ENCODE measurements at places on chromosomes 2 and 18.

- DNase-seq = no peak
Measured at GRCh38 chr18:12924616-12925015, 23.2 kb upstream of the SEH1L start.

DNA sequence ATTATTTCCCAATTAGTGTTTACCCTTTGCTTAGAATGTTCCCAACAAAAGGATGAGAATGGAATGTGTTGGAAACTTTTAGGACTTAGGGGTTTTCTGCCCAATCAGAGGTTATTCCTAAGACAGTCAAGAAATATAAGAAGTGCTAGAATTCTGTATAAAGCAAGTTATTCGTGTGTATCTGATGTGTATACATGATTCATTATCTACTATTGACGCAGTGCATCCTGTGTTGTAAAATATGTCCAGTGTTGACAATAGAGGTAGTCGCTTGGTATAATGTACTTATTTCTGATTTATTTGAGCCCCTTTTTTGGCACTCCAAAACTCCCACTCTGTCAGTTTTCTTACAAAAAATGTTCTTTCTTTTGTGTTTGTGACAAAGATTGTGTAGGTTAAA is 881 bp downstream of the PIKFYVE start:
- no peak for DNase-seq

DNA sequence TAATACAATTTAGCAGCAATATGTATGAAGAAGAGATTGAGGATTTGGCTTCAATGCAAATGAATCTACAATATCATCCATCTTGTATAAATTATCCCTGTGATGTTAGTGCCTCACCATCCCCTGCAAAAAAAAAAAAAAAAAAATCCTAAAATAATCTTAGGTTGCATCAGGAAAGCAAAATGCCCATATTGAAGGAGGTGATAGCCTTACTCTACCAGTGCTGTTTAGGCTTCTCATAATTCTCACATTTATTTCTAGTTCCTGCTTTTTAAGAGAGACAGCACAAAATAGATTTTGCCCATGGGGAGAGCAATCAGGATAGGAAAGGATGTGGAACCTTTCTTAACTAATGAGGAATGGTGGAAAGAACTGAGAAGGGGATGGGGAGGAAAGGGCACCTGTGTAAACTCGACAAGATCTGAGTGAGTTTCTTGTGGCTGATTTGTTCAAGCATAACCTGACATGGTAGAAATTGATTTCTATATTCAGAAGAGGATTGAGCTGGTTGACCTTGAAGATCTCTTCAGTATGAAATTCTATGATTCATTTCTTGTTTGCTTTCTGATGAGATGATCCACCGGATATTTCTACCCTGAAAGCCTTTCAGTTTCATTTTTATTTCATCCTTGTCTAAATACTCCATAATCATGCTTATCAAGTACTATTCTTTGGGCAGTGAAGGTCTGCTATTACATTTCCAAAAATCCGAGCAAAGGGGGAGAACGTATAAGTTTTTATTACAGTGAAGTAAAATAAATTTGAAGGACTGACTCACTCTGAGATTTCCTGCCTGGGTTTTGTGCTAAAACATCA is 391.2 kb downstream of the PTPRM start:
- DNase-seq = no peak

DNA sequence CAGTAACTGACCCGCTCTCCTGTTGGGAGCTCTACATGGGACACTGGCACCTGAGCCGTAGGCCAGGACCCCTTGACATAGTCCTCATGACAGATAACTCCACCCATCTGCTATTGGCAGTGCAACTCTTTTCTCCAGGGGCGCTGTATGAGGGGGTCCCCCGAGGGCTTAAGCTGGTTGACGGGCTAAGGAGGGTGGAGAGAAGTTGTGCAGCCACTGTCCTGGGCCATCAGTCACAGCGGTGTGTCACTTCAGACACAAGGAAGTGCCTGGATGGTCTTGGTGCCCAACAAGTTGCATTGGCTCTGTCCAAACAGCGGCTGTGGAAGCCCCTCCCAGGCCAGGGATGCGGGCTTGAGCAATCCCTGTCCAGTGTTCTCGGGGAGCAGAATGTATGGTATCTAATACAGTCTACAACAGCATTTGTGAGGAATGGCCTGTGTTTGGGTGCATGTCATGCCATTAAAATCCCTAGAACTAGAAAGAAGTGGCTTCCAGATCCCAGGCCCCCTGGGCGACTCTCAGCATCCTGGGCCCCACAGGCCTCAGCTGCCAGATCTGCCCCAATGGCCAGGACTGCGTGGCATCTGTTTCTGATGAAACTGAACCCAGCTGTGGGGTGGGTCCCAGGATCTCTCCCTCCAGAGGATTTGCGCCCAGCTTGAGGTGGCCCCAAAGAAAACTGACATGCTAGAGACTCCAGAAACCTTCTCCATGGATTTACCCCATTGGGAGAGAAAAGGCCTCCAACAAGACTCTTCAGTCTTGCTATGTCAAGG is 23.3 kb downstream of the TTC32 start:
- no peak for DNase-seq

GRCh38 chr2:240431271-240431660 is 4.2 kb upstream of the GPC1 start:
- peak; percentile 53 for DNase-seq

DNA sequence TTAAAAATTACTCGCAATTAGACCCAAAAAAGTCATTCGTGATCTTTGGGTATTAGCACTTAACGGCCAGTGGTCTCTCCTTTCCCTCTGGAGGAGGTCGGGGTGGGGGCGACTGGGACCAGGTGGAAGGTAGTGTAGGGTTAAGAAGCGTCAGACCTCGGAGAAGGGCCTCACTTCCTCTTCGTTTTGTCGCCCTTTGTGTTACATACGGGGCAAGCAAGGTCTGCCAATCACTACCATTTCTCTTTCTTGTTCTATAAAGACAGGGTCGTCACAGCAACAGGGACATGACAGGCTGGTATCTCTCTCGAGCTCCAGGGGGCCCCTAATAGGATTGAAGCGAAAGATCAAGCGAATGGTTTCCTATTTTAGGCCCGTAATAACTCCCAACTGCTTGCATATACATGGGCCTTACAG is 136.6 kb downstream of the INSIG2 start:
- no peak for DNase-seq

GRCh38 chr18:41948544-41949110 is 6.4 kb upstream of the PIK3C3 start:
- no peak for DNase-seq

GRCh38 chr2:112482309-112483041 is 519 bp downstream of the TTL start:
- DNase-seq = no peak

DNA sequence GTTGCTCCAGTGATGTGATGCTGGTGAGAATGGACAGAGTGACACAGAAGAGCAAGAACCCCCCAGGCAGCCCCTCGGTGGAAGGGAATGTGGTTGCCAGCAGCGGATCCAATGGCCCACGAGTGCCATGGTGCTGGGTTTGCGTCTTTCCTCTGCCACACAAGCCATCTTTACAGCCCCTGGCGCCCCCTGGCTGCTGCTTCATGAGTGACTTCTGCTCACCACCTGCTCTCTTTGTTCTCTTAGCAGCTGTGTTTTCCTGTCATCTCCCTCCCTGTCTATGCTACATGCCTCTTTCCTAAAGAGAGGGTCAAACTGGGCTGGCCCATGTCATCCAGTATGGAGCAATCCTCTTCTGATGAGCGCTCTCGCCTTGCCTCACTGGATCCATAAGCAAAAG is 300.0 kb upstream of the SMIM21 start:
- DNase-seq = no peak

- DNase-seq = no peak
Measured at GRCh38 chr2:40037303-40037702, 258.2 kb upstream of the THUMPD2 start.

DNA sequence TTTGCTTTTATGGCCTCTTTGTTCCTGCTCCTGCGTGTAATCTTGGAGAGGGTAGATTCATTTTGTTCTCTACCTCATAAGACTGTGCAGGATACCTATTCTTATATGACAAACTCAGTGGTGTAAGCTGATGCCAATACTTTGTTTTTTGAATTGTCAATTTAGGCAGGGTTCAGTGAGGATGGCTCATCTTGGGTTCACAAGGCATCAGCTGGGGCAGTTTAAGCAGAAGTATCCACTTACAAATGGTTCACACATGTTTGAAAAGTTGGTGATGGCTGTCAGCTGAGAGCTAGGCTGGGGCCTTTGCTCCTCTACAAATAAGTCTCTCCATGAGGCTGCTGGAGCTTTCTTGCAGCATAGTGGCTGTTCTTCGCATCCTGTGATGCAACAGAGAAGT is 920.6 kb upstream of the PIK3C3 start:
- DNase-seq = no peak

DNA sequence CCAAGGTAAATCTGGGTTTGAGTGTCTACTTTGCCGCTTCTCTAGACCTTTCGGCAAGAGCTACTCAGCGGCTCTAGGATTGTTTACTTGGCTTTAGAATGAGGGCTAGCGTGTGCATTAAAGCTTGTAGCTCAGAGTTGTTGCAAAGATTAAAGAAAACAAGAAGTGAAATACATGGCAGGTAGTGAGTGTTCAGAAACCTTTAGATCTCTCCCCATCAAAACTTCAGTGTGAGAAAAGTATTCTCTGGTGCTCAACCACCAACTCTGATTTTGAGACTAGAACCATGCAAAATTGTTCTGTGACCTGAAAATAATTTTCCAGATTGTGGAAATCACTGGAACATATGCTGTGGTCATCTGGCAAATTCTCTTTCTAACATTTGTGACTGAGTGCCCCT is 512.0 kb downstream of the CMPK2 start:
- no peak for DNase-seq

GRCh38 chr2:197207106-197207505 is 103.5 kb downstream of the ANKRD44 start:
- no peak for DNase-seq

DNA sequence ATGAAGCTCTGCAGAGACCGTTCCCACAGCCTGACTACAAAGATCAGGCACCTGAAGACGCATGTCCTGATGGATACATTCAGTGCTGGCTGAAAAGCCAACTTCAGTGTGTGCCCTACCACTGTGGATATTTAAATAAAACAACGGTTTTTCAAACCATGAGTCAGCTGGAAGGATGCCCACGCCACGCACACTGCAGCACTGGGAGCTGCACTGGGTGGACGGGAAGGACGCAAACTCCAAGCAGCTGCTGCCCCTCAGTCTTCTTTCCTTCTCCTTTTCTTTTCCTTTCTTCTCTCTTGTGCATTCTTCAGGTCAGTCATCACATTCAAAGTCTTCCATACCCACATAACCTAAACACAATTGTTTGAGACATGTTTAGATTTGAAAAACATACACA is 7.9 kb downstream of the TMEM18 start:
- no peak for DNase-seq

- DNase-seq = no peak
Measured at GRCh38 chr18:25457601-25458000, 105.6 kb upstream of the ZNF521 start.

- no peak for DNase-seq
Measured at GRCh38 chr2:230267556-230267955, 42.0 kb downstream of the SP140 start.

- peak; percentile 81 for DNase-seq
Measured at GRCh38 chr2:29012211-29012681, 31.1 kb downstream of the TOGARAM2 start.

DNA sequence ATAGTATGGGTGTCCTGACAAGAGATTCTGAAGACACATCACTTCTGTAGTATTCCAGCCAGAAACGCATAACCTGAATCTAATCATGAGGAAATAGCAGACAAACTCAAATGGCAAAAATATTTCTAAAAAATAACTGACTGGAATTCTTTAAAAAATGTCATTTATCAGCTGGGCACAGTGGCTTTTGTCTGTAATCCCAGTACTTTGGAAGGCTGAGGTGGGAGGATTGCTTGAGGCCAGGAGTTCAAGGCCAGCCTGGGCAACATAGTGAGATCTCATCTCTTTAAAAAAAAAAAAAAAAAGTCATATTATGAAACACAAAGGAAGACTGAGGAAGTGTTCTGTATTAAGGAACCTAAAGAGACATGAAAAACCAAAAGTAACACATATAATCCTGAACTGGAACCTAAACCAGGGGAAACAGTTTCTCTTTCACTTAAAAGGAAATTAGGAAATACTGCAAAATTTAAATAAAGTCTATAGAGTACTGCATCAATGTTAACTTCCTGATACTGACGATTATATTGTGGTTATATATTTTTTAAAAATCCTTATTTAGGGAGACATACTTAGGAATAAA is 29.9 kb downstream of the SESTD1 start:
- DNase-seq = no peak

DNA sequence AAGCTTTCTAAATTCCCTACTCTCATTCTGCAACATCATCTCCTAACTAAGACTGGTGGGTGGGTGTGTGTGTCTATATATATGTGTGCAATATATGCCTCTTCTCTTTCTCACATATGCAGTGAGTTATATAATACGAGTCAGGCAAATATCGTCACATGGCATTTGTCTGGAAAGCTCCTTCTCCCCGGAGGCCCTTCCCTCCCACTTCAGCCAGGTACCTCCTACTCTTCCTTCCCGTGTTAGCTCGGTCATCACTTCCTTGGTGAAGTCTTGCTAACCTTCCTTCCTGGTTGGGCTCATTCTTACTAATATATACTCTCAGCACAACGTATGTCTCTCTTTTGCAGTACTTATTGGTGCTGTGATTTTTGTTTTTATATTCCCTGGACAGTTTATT is 66.4 kb upstream of the NCK2 start:
- no peak for DNase-seq

DNA sequence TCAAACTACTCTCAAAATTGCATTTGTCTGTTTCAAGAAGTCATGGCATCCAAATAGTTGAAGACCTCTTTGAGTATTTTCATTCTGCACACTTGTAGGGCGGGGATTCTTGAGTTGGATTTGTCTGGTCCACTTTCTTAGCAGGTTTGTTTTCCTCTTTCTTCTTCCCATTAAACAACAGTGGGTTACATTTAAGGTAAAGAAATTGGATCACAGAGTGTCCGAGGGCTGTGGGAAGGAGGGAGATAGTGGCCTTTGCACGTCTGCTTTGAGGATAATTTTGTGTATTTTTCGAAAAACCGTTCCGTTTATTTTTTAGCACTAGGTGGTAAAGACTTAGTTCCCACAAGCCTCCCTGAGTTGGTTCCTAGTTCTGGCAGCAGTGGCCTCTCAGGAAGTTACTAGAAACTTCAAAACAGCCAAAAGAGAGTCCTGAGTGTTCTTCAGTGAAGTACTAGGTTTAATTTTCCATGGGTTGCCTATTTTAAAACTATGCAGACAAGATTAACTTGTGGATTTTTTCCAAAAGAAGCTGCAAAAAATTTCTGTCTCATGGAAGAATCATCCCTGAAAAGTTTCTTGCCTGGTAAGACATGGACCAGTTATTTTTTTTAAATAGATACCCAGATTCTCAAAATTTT is 107.9 kb downstream of the CDC42EP3 start:
- DNase-seq = no peak

- DNase-seq = no peak
Measured at GRCh38 chr2:18456026-18456425, 104.4 kb downstream of the RDH14 start.

Measured in cardiac septum (tissue), 1 donor.